Heart right ventricle (tissue), 16 donors: ENCODE measurements at places on chromosomes 4 and X. TPM values are rescaled to one million over a fixed set of nuclear protein-coding genes. Genes with fewer than 3 reads are reported as not detected.
A peak's percentile ranks its signal among the peaks of the same experiment; 100 is the strongest.

Gene RBMXL3
- total RNA-seq: not detected

GRCh38 chr4:24266951-24267722 lies 317.2 kb downstream of the DHX15 start:
- H3K27ac ChIP-seq: no peak overlapping the region
- no peak for DNase-seq
- no peaks in the 10 kb centered on the region for H3K36me3 ChIP-seq
- H3K27me3 ChIP-seq: no peaks in the 10 kb centered on the region
- no peaks in the 10 kb centered on the region for H3K4me1 ChIP-seq

DNA sequence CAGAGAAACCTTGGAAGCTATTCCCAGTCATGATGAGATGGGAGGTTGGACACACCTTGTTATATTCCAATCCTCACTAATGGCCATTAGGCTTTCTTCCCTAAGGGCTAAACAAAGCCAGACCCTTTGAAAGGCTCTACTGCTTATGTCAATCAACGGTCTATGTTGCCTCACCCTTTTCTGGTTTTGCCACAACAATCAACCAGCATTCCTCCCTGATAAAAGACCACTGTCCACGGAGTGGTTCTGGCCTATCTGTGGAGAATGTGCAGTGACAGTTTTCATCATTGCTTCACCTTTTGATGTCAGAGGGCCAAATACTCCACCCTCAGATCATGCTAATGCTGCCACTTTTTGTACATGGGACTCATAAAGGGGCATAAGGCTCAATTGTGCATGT lies 913.4 kb downstream of the RPA4 start:
- no peak for DNase-seq
- H3K4me1 ChIP-seq: no peaks in the 10 kb centered on the region
- H3K36me3 ChIP-seq: no peaks in the 10 kb centered on the region
- H3K27ac ChIP-seq: no peak overlapping the region

- H3K4me1 ChIP-seq: no peaks in the 10 kb centered on the region
- no peak for DNase-seq
- H3K27me3 ChIP-seq: no peaks in the 10 kb centered on the region
- H3K27ac ChIP-seq: no peak overlapping the region
- no peaks in the 10 kb centered on the region for H3K36me3 ChIP-seq
Measured at GRCh38 chrX:105323928-105324327, 103.4 kb upstream of the TEX13A start.

GRCh38 chr4:105765690-105766407 lies 57.3 kb downstream of the GSTCD start:
- no peaks in the 10 kb centered on the region for H3K27me3 ChIP-seq
- H3K4me3 ChIP-seq: no peak overlapping the region
- no peak overlapping the region for H3K27ac ChIP-seq
- H3K36me3 ChIP-seq: no peaks in the 10 kb centered on the region
- no peak for DNase-seq

DNA sequence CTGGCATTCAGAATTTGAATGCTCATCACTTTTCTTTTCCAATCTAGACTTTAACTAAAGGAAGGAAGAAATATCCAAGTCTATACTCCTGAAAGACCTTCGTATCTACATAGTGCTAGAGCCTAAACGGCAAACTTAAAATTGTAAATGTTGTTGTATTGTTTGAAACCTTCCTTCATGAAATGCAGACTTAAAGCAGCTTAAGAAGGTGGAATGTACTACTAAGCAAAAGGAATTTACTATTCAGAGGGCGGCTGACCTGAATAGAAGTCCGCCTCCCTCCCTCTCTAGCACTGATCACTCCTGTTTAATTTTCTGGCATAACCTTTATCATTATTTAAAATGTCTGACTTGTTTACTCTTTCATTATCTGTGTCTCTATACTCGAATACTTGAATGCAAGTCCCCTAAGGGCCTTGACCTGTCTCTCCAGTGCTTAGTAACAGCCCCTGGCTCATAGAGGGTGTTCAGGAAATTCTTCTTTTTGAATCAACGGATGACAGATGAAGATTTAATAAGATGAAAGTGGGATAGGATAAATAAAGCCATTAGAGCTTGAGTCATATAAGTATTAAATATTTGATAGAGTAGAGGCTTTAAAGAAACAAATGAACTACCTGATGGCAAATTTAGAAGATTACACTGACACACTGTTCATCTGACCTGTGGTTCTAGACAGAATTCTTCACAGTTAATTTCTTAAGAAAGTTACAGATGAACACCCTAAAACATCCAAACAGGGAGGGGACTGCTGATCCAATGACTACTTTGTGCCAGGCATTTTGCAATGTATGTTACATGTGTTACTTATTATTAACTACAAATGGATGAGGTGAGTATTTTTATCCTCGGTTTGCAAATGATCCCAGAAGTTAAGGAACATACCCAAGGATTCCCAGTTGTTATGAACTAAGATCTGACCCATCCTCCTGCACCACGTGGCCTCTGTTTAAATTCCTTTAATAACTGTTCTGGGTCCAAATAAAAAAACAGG lies 20.2 kb upstream of the RBPJ start:
- no peaks in the 10 kb centered on the region for H3K36me3 ChIP-seq
- no peaks in the 10 kb centered on the region for H3K4me1 ChIP-seq
- H3K27ac ChIP-seq: no peak overlapping the region
- no peaks in the 10 kb centered on the region for H3K27me3 ChIP-seq

Gene CCDC120
- total RNA-seq: 0.71 TPM

DNA sequence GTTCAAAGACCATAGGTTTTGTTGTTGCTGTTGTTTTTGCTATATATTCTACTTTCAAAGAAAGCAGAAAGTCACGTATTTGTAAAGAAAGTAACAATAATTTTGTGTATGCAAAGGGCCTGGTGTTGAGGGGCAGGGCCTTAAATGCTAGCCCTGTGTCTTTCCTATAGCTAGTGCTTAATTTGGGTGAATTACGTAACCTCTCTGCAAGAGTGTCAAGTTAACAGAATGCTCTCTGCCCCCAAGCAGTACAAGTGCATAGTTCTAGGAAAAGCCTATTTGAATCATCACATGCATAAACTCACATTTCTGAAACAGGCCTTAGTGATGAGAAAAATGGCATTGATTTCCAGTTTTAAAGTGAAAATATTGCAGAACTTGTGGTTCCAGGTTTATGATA lies 663.6 kb downstream of the STIM2 start:
- H3K27ac ChIP-seq: no peak overlapping the region
- no peak for DNase-seq
- no peaks in the 10 kb centered on the region for H3K36me3 ChIP-seq

DNA sequence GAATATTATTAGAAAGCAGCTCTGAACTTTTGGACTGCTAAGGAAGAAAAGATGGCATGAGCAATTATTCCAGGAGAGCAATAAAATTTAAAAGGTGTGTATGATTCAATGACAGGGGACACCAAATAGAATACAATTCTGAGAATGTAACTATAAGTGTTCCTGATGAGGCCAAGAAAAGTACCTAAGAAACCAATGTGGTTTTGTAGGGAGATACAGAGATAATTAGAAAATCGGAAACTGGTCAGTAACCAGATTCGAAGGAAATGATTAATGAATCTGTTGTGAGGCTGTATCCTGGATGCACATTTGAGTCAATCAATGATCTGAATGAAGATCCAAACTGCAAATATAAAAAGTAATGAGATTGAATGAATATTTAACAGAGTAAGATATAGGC lies 6.0 kb downstream of the NOA1 start:
- H3K27ac ChIP-seq: no peak overlapping the region
- DNase-seq: no peak
- H3K4me1 ChIP-seq: peaks cover 19% of the 10 kb centered on the region
- no peak overlapping the region for H3K4me3 ChIP-seq
- no peaks in the 10 kb centered on the region for H3K27me3 ChIP-seq

- DNase-seq: peak; percentile 25
- no peaks in the 10 kb centered on the region for H3K36me3 ChIP-seq
- H3K27me3 ChIP-seq: no peaks in the 10 kb centered on the region
- H3K4me1 ChIP-seq: no peaks in the 10 kb centered on the region
Measured at GRCh38 chrX:108439426-108439942, at the start of gene COL4A5. Gene COL4A5, plus strand, starts transcription at chrX:108439838. Its CDS starts 288 bp downstream, at chrX:108440126.

Gene TMPRSS11D
- not detected for total RNA-seq

DNA sequence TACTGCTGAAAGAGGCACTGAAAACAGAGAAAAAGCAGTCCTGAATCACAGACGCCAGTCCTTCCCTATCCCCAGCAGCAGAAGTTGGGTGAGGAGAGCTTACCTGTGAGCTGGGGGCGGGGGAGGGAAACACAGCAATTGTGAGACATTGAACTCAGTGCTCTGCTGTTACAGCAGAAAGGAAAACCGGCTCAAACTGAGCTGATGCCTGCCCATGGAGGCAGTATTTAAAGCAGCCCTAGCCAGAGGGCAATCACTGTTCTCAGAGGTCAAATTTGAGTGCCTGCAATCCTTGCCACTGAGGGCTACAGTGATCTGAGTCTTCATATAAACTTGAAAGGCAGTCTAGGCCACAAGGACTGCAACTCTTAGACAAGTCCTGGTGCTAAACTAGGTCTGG lies 220.7 kb downstream of the GRXCR1 start:
- H3K4me1 ChIP-seq: no peaks in the 10 kb centered on the region
- no peaks in the 10 kb centered on the region for H3K27me3 ChIP-seq
- no peak overlapping the region for H3K27ac ChIP-seq
- DNase-seq: no peak
- H3K4me3 ChIP-seq: no peak overlapping the region

DNA sequence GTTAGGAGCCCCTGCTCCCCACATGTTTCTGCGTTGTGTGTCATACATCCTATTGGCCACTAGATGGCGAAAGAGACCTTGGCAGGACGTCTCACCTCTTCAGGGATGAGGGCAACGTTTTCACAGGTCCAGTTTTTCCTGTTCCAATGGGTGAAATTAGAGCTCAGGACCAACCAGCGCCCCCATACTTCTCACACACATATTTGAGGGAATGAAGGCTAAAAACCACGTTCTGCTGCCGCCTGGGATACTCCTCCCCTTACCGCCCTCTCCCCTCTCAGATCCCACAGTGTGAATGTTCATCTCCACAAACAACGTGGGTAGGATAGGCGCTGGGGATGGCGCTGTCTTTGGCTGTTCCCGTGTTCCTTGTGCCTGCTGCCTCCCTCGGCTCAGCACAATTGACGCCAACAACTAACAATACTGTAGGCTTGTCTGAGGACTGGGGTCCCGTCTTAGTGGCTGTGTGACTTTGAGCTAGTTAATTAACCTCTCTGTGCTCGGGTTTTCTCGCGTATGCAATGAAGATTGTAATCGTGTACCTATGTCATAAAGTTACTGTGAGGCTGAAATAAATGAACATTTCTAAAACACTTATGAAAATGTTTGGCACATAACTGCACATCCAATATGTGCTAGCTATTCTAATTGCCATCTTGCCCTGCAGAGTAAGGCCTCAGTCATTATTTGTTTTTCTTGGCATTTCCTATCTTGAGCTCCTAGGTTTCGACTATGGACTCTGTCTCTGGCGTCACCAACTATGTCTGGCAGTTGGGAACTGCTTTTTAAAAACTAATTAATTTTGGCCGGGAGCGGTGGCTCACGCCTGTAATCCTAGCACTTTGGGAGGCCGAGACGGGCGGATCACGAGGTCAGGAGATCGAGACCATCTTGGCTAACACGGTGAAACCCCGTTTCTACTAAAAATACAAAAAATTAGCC lies 181.3 kb upstream of the STK26 start:
- no peaks in the 10 kb centered on the region for H3K4me1 ChIP-seq
- no peak overlapping the region for H3K27ac ChIP-seq
- H3K36me3 ChIP-seq: no peaks in the 10 kb centered on the region
- H3K27me3 ChIP-seq: peaks cover 80% of the 10 kb centered on the region
- peak; percentile 11 for DNase-seq

Gene PASD1
- total RNA-seq: not detected

GRCh38 chr4:156018383-156018782 lies 64.7 kb upstream of the CTSO start:
- H3K4me3 ChIP-seq: no peak overlapping the region
- H3K27me3 ChIP-seq: no peaks in the 10 kb centered on the region
- DNase-seq: no peak

Gene H2BW2
- not detected for total RNA-seq

- H3K4me3 ChIP-seq: no peak overlapping the region
- DNase-seq: no peak
- no peaks in the 10 kb centered on the region for H3K4me1 ChIP-seq
- no peaks in the 10 kb centered on the region for H3K27me3 ChIP-seq
- no peaks in the 10 kb centered on the region for H3K36me3 ChIP-seq
Measured at GRCh38 chr4:179817317-179817716, 2375.1 kb upstream of the AGA start.

GRCh38 chr4:125639182-125639621 lies 324.4 kb downstream of the FAT4 start:
- H3K4me1 ChIP-seq: no peaks in the 10 kb centered on the region
- no peaks in the 10 kb centered on the region for H3K27me3 ChIP-seq
- no peak overlapping the region for H3K27ac ChIP-seq
- no peaks in the 10 kb centered on the region for H3K36me3 ChIP-seq

DNA sequence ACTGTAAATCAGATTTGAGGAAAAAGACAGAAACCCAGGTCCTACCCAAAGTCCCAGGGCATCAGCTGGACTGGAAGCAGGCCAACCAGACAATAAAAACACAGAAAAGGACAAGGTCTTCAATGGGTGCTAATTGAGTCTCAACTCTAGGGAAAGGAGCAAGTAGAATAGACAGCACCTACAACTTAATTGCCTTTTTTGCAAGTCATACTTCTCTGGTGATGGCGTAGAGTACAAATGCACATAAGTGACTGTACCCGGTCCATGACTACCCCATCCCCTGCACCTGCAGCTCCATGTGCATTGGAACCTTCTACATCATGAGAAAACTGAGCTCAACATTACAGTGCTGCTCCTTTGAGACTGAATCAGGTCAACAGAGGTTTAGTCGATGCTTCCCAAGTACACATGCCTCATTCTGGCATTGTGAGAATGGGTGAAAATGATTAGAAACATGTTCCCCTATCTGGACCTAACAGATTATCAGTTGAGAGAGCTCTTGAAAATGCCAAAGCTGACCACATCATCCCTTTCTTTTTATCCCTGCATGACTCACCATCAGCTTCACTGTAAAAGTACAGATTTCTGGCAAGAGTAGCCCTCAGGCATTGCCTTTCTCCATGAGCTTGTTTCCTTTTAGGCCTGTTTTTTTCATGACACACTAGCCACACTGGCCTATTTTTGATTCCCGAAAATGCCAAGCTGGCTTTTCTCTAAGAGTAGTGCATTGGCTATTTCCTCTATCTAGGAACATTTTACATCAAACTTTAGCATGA lies 298.3 kb downstream of the HS3ST1 start:
- H3K4me1 ChIP-seq: no peaks in the 10 kb centered on the region
- H3K4me3 ChIP-seq: no peak overlapping the region
- DNase-seq: no peak
- no peaks in the 10 kb centered on the region for H3K36me3 ChIP-seq
- no peak overlapping the region for H3K27ac ChIP-seq
- H3K27me3 ChIP-seq: no peaks in the 10 kb centered on the region

DNA sequence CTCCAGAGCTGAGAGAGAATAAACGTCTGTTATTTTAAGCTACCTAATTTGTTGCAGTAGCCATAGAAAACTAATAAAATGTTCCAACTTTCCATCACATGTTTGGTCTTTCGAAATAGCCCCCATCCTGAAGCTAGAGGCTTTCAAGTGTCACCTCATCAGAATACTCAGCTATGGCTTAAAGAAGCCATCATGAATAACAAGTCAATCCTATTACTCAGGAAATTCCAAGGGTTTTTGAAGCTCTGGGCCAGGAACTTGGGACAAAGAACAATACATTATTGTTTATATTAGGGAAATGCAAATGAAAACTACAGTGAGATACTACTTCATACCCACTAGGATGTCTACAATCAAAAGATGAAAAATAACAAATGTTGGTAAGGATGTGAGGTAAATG lies 42.2 kb downstream of the TBCK start:
- no peak overlapping the region for H3K4me3 ChIP-seq
- no peaks in the 10 kb centered on the region for H3K36me3 ChIP-seq
- H3K27ac ChIP-seq: no peak overlapping the region
- no peaks in the 10 kb centered on the region for H3K27me3 ChIP-seq
- DNase-seq: no peak

- H3K4me1 ChIP-seq: no peaks in the 10 kb centered on the region
- no peak for DNase-seq
- no peaks in the 10 kb centered on the region for H3K27me3 ChIP-seq
Measured at GRCh38 chr4:73481358-73481757, at the start of gene AFM. Gene AFM, plus strand, starts transcription at chr4:73481745. Its CDS starts 31 bp downstream, at chr4:73481776.
